Mesenteric fat pad (tissue), 1 donor: ENCODE measurements at places on chromosomes 7 and 10. TPM values are rescaled to one million over a fixed set of nuclear protein-coding genes. Genes with fewer than 3 reads are reported as not detected.

DNA sequence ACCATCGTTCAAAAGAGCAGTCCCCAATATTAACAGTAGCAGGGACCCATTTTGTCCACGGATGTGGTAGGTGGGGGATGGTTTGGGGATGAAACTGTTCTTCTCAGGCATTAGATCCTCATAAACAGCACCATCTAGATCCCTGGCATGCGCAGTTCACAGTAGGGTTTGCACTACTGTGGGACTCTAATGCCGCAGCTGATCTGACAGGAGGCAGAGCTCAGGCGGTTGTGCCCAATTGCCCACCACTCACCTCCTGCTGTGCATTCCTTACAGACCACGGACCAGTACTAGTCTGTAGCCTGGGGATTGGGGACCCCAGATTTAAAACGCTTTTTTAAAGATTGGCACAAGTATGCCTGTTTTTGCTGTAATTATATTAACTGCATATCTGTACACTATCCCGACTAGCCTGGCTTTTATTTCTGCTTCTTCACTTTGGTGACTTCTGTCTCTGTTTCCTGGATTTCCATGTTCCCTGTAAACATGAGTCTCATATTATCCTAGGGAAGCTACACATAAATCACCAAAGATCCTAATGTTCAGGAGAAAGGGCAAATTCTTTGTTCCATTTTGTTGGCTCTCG lies 163.3 kb upstream of the AKR1E2 start:
- no peak for DNase-seq

- DNase-seq, result no peak
These were observed 75.6 kb downstream of the POM121L12 start for GRCh38 chr7:53111031-53111430.

DNA sequence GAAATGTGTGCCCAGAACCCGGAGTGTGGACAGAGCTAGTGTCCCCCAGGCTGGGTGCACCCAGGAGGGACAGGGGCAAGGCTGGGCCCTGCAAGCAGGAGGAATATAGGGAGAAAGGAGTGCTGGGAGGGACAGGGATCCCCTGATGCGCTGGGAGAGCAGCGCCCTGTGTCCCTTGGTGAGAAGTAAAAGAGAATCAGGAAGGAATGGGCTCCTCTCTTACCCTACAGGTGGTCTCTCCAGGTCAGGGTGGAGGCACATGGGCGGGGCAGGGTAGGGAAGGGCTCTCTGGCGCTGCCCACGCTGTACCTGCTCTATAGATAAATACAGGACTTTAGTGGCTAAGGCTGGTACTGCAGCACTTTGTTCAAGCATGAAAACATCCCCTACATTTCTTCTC lies 753.8 kb downstream of the GRID1 start:
- no peak for DNase-seq

GRCh38 chr7:139825666-139826290 lies 3.3 kb upstream of the TBXAS1 start:
- no peak for DNase-seq

DNA sequence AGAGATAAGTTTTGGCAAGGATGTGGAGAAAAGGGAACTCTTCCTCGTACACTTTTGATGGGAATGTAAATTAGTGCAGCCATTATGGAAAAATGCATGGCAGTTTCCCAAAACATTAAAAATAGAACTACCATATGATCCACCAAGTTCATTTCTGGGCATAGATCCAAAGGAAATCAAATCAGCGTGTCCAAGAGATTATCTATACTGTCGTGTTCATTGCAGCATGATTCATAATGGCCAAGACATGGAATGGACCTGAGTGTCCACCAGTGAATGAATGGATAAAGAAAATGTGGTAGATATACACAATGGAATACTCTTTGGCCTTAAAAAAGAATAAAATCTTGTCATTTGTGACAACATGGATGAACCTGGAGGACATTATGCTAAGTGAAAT lies 70.3 kb upstream of the RSU1 start:
- no peak for DNase-seq

DNA sequence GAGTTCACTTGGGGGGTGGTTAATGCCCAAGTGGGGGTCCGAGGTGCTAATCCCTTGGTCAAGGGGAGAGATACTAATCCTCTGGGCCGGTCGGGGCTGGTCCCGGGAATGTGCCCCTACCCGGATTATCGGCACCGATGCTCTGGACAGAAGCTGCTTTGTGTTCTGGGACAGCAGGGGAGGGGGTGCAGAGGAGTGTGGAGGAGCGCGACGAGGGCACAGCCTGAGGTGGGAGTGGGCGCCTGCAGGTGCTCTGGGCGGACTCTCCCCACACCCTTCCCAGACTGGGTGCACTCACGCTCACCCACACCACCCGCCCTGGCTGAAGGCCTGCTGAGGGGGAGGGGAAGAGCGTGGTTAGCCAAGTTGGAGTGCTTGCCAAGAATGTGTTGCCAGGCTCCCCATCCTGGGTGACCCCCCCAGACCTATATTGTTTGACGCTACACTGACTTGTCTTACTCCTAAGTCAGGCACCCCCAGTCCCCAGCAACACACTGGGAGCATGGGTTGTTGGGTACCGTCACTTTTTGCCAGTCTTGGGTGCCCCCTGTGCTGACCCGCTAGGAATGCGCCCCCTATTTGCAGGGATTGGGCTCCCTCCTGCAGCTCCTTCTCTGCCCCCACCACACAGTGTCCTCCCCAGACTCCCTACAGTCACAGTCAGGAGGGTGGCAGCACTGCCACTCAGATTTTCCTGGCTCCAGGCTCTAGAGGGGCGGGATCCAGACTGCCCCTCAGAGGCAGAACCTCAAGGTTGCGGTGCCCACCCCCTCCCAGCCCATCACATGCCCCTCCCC lies 1.2 kb downstream of the SLC4A2 start:
- DNase-seq, result no peak

GRCh38 chr7:129951226-129952085 lies 1.3 kb downstream of the UBE2H start:
- DNase-seq, result peak; percentile 43

DNA sequence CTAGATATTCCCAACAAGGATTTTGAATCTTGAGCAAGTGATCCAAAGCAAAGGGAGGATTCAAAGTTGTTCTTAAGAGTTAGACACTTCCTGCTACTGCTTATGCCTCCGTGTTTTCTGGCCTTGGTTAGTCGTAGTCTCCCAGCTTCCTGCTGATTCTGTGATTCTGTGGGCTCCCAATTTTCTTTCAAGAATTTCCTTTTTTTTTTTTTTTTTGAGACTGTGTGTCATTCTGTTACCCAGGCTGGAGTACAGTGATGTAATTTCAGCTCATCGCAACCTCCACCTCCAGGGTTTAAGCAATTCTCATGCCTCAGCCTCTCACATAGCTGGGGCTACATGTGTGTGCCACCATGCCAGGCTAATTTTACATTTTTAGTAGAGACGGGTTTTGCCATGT lies 4.4 kb upstream of the ITGB8 start:
- no peak for DNase-seq

- no peak for DNase-seq
These were observed 35.8 kb upstream of the TRUB1 start for GRCh38 chr10:114902151-114902550.

DNA sequence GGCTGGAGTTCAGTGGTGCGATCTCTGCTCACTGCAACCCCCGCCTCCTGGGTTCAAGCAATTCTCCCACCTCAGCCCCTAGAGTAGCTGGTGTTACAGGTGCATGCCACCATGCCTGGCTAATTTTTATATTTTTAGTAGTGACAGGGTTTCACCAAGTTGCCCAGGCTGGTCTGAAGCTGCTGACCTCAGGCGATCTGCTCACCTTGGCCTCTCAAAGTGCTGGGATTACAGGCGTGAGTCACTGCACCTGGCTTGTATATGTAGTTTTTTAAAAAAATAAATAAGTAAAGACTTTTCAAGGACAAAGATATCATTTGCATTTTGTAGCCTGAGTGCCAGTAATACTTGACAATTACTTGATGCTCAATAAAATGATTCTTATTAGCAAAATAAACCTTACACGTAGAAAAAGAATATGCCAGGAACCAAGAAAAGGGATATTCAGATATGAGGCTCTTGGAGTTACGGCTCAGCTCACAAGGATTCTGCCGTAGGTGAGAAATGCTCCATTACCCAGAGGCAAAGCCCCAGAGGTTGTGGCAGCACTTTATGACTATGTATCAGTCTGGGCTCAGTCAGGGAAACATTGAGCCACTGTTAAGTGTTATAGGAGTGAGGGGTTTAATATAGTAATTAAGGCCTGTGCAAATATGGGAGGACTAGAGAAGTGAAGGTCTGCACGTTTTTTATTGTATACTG lies 98.5 kb downstream of the TPST1 start:
- no peak for DNase-seq

DNA sequence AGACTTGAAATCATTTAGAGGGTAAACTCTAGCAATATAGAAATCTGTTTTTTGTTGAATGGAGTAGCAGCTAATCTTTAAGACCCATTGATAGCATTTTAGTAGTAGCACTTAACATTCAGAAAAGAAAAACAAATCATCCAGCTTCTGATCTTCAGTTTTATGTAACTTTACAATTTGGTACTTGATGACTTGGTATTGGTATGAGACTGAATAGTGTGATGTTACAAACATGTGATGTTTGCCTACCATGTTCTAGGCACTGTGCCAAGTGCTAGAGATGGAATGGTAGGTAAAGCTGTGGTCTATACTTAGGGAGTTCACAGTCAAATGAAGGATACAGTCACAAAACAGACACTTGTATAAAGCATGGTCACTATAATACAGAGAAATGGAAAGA lies 21.3 kb downstream of the ZEB1 start:
- no peak for DNase-seq

DNA sequence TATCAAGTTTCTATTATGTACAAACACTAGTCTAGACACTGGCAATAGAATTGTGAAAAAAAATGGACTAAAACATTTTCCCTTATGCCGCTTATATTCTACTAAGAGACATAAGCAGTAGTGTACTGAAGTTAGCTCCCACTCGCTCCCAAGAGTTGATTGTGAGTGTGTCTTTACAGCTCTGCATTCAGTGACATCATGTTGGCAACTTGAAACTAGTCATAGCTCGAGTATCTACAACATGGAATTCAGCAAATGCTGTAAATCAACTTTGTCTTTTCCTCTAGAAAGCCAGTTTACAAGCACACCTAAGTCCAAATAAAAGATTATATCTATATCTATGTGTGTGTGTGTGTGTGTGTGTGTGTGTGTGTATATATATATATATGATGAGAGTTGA lies 58.8 kb upstream of the MAGI2 start:
- no peak for DNase-seq

DNA sequence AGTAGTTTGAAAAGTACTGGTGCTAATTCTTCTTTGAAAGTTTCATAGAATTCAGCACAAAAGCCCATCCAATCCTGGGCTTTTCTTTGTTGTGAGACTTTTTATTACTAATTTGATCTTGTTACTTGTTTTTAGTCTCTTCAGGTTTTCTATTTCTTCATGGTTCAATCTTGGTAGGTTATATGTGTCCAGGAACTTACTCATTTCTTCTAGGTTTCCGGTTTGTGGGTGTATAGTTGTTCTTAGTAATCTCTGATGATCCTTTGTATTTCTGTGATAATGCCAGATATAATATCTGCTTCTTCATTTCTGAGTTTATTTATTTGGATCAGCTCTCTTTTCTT lies 147.5 kb downstream of the RTKN2 start:
- no peak for DNase-seq

- DNase-seq, result no peak
These were observed 792.1 kb downstream of the GRM8 start for GRCh38 chr7:126460664-126461063.

The CYP26A1 gene
- not detected for total RNA-seq

The TUBB8 gene
- not detected for total RNA-seq

The GNB2 gene
- total RNA-seq, result 243 TPM

The MMRN2 gene
- 78.4 TPM for total RNA-seq
